ENCODE measurements at places on chromosomes 5 and 9.

DNA sequence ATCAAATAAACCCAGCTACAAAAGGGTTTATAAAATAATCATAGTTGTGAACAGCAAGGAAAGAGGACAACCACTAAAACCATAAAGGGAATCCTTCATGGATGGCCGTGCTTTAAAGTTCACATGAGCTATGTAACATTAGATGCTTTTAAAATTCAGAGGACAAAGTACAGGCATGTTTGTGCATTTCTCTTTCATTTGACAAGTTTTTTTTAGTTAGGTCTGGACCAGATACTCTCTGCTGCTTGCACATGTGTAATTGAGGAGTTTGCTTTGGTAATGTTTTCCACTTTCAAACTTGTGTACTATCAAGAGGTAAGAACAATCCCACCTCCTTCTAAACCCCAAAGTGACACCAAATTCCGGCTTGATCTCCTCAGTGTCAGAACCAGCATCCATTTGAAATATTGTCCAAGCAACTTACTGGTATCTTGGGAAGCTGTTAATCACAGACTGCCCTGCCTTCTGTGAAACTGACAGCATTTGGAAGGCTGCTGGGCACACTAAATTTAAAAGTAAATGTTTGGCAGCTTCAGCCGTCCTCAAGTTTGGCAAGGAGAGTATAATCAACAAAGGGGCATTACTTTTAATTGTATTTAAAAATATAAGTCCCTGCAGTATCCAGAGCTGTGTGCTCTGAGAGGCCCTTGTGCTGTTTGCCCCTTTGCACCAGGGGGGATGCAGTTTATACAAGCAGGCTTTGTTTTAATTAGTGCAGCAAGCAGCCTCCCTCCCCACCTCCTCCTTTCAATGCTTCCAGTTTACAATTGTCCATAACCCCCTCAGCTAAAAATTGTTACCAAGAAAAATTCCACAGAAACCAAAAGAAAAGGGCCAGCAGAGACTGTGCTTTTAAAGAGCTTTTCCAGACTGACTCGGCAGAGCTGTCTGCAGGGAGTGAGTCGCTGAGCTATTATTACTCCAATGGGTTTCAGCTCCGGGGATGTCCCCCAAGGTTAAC lies 328.3 kb upstream of the MPDZ start:
- peak; percentile 58 for DNase-seq

GRCh38 chr5:150490296-150490669 lies 17.6 kb upstream of the NDST1 start:
- DNase-seq: no peak

- peak; percentile 22 for DNase-seq
Measured at GRCh38 chr5:28286566-28286965, 1248.2 kb upstream of the CDH9 start.

- no peak for DNase-seq
Measured at GRCh38 chr5:156000115-156000514, 326.8 kb upstream of the SGCD start.

- peak; percentile 66 for DNase-seq
Measured at GRCh38 chr9:10059044-10059443, 553.8 kb downstream of the PTPRD start.

- DNase-seq: peak; percentile 36
Measured at GRCh38 chr9:113509463-113509862, 45.9 kb downstream of the RGS3 start.

GRCh38 chr9:112334432-112334841 lies 1.0 kb upstream of the PTBP3 start:
- DNase-seq: peak; percentile 55

GRCh38 chr5:61788548-61788947 lies 456.5 kb downstream of the ZSWIM6 start:
- no peak for DNase-seq

- DNase-seq: no peak
Measured at GRCh38 chr5:56329652-56330051, 96.5 kb upstream of the ANKRD55 start.

- DNase-seq: no peak
Measured at GRCh38 chr5:8523501-8523900, 654.6 kb downstream of the MTRR start.

DNA sequence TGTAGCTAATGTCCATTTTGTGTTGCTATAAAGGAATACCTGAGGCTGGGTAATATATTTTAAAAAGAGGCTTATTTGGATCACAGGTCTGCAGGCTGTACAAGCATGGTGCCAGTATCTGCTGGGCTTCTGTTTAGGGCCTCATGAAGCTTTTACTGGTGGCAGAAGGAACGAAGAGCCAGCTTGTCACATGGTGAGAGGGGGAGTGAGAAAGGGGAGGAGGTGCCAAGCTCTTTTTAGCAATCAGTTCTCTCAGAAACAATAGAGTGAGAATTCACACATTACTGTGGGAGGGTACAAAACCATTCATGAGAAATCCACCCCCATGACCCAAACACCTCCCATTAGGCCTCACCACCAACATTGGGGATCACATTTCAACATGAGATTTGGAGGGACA lies 340.9 kb downstream of the RASEF start:
- DNase-seq: no peak

- no peak for DNase-seq
Measured at GRCh38 chr9:98529841-98530240, 178.9 kb downstream of the GABBR2 start.

DNA sequence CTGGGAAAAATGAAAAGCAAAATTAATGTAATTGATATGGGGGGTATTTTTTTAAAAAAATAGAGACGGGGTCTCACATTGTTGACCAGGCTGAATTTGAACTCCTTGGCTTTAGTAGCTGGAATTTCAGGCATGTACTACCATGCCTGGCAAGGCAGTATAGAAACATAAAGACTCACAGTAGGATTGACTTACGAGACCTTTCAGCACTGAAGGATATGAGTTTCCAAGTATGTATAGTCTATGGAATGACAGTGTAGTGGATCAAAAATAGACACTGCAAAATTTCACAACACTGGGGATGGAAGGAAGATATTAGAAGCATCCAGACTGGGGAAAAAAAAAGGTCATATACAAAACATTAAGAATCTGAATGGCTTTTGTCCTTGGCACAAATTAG lies 6.8 kb downstream of the DCP2 start:
- DNase-seq: peak; percentile 48

DNA sequence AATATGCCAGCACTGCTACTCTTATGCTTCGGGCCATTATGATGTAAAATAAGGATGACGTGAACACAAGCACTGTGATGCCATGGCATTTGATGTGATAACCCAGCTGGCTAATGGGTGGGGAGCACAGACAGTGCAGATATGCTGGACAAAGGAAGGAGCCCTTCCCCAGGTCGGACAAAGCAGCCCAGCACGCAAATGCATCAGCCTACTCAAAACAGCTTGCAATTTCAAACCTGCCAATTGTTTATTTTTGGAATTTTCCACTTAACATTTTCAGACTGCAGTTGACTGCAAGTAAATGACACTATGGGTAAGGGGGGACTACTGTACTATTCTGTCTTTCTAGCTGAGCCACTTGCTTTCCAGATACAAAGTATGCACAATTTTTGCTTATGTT lies 181.3 kb downstream of the DCP2 start:
- no peak for DNase-seq

GRCh38 chr5:117880932-117881331 lies 1107.4 kb downstream of the DTWD2 start:
- no peak for DNase-seq

DNA sequence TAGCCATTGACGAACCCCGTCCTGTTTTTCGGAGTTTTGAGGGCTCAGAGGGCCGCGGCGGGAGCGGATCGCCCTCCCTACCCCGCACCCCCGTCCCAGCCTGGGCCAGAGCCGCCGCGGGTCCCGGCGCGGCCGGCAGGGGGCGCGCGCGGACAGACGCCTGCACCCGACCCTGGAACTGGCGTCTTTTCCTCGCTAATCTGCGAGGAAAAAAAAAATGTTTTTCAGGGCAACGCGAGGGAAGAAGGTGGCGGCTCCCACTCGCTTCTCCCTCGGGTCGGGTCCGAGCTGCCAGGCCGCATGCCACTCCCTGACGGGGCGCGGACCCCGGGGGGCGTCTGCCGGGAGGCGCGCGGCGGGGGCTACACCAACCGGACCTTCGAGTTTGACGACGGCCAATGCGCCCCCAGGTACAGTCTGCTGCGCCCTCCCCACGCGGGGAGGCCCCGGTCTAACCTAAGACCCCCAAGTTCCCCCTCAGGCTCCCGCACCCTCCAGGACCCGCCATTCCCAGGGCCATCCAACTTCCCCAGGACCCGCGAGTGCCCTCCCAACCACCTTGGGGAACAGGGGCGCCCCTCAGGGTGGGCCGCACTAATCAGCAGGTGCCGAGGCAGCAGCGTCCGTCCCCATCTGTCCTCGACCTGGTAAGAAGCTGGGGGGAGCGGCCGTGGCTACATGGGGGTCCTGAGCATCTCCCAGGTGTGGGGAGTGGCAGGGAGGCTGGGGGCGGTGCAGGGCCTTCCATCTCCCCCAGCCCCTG lies at the start of gene KCNT1:
KCNT1 (plus strand) TSS at position 227 of the 763 bp plus-strand sequence; CDS start at position 301, 74 bp downstream.
- DNase-seq: peak; percentile 31

DNA sequence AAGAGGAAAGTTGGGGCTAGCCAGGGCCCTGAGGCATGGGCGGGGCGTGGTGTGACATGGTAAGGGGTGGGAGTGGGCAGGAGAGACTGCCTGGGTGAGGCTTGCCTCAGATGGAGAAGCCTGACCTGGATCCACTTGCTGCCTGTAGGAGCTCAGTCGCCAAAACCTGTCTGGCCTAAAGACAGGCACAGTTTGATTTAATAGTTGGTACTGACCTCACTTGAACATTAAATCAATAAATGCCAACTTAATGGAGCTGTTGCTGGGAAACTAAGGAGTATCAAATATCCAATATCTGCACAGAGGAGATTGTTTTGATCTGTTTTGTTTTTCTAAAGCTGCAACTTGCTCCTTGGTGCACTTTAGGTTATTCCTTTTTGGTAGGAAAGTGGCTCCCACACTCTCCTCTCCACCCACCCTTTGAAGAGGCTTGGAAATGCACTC lies 86.4 kb downstream of the RCL1 start:
- no peak for DNase-seq

DNA sequence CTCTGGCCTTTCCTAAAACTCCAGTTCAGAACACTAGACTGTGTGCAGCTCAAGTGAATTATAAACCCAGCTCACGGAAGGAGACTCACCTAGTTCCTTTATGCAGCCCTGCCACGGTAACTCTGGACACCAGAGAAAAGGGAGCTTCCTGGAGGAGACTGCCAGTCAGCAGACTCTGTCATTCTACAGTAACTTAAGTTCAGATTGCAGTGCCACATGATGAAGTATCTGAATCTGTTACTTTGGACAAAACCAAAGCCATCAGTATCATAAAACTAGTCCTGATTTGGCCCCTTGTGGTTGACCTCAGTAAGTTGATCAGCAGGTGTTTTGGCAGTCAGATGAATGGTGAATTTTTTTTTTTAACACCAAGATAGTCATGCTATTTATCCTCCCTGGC lies 2.7 kb downstream of the MTRR start:
- DNase-seq: no peak

- DNase-seq: no peak
Measured at GRCh38 chr5:143771602-143772001, 40.4 kb upstream of the HMHB1 start.

GRCh38 chr5:399296-400281 lies 43.4 kb upstream of the EXOC3 start:
- peak; percentile 98 for DNase-seq

GRCh38 chr9:2260417-2261306 lies 245.5 kb downstream of the SMARCA2 start:
- peak; percentile 49 for DNase-seq

DNA sequence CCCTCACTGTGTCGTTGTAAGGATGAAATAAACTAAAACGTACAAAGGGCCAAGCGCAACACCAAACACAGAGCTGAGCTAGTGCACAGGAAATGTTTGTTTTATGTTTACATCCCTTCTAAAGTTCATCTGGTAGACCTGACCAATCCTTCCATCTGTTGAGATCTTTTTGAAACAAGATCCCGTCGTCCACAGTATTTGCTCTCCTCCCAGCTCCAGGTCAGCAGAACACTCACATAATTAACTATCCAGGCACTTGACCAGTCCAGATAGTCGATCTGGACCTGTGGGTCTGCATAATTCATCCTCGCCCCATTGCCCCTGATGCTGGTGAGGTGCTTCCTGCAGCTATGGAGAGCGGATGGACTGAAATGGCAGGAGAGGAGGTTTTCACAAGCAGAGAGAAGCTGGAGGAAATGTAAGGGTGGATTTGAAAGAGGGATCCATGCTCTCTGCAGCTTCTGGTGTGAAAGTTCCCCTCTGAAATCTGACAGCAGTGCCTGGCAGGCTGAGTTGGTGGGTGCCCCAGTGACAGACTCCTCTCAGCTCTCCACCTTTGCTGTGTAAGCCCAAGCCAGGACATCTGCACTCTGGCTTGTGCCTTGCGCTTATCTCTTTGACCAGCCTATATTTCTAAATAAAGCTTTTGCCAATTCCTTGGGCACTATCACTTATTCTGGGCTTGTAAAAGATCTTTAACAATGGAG lies 102.4 kb downstream of the TTLL11 start:
- no peak for DNase-seq

GRCh38 chr9:136714096-136714892 lies 1.9 kb downstream of the DIPK1B start:
- DNase-seq: no peak

GRCh38 chr9:115593587-115594091 lies 475.7 kb upstream of the TNC start:
- peak; percentile 82 for DNase-seq

DNA sequence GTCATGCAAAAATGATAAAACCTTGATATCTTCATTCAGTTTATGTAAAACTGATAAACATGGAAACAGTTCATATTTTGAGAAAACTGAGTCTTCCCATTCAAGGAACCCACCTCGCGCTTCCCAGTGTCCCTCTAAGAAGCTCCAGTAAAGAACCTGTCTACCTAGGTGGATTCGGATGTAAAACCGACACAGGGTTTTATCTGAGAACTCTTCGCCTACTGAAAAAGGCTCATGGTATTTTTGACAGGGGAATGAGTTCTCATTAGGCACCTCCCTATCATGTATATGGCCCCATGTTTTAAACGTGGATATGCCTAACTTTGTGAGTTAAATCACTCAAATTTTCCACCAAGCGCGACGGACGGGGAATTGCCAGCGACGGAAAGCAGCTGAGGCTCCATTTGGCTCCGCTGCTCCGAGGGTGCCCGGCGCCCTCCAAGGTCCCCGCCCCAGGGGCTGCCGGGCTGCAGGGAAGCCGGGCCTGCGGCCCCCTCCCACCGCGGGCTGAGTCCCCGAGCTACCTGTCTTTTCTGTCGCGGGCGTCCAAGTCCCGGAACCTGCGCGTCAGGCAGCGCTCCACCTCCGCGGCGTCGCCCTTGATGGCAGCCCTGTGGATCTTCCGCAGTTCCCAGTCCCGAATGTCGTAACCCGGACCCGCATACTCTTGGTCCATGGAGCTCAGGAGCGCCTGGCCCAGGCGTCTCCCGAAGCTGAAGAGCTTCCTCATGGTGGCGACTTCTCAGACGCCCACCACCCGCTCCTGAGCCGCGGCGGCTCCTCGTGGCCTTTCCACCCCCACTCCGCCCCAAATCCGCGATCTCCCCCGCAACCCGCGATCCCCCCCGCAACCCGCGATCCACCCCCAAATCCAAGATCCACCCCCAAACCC lies 594 bp downstream of the ANKRD18A start:
- DNase-seq: no peak
